ENCODE measurements at places on chromosomes 5 and 9.

GRCh38 chr9:131800366-131800765, 60.5 kb upstream of the RAPGEF1 start:
- no peak for DNase-seq

GRCh38 chr9:16196206-16196605, 643.4 kb downstream of the CCDC171 start:
- no peak for DNase-seq

DNA sequence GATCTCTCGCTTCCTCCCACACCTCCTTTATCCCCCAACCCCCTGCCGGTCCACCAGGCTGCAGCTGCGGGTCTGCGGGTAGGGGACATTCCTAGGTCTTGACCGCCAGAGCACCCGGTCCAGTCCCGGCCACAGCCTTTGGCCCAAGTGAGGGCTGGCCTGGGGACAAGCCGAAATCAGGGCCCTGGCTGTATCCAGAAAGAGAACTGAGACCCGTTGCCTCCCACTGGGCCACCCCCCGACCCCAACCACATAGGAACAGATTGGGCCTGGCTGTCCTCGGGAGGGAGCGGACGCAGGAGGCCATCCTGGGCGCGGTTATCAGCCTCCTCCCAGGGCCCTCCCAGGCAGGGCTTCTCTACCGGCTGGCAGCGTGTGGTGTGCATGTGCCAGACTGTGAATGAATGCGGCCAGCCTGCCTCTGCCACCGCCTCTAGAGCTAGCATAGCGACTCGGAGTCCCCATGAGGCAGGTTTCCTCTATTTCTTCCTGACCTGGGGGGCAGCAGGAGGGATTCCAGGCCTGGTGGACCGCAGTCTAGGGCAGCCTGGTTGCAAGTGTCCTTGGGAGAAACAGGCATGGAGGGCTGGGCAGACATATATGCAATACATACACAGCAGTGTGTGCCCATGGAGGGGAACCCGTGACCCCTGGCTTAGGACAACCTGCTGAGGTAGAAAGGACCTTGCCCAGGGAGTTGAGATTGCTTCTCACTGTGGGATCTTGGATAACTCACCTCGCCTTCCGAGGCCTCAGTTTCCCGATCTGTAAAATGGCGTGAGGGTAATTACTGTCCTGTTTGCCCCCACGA, 1.2 kb downstream of the N4BP3 start:
- DNase-seq = no peak

- no peak for DNase-seq
Measured at GRCh38 chr9:79693750-79694149, 122.0 kb downstream of the TLE4 start.

DNA sequence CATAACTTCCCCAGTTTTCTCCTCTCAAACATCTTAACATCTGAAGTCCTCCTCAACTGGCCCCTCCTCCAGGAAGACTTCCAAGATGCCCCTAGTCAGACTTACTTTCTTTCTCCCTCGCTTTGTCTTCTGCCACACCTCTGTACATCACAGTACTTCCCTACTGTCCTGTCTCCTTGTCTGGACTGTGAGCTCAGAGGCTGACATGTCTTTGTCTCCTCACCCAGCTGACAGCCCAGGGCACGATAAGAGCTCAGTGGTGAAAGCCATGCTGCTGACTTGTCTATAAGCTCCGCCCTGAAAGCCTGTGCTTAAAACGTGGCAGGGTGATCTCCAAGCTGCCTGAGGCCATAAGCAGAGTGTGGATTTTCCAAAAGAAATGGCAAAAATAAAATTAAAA, 33.0 kb upstream of the SLC25A51 start:
- no peak for DNase-seq

GRCh38 chr9:125603478-125604021, 103.5 kb downstream of the MAPKAP1 start:
- DNase-seq = no peak

DNA sequence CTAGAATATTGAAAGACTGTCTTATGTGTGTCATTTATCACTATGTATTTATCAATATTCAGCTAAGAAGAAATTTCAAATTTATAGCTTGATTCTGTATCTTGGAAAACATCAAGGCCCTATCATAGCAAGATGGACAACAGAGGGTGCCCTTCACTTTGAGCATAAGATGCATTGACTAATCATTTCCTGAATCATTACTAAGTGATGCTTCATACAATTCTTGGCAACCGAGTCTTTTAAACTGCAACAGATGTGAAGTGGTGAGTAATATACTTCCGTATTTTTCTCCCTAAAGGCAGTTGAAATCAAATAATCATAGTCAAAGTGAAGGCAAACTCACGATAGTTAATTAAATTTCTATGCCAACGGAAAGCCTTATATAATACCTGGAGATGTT, 318.6 kb upstream of the RGMB start:
- no peak for DNase-seq

DNA sequence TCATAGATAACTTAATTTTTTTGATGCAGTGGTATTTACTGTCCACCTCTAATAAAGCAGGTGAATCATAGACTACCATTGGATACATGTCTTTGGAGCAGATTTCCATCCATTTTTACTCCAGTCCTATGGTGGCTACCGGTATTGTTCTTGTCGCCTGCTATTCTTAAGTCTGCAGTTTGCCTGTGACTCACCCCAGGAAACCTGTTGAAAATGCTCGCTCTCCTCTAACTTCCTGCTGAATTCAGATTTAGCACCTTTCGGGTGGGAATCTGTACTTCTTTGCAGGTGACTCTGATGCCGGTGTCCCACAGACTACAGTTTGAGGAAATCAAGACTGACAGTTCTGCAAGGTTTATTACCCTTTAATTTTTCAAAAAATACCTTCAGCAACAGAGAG, 58.8 kb upstream of the DHFR start:
- no peak for DNase-seq

DNA sequence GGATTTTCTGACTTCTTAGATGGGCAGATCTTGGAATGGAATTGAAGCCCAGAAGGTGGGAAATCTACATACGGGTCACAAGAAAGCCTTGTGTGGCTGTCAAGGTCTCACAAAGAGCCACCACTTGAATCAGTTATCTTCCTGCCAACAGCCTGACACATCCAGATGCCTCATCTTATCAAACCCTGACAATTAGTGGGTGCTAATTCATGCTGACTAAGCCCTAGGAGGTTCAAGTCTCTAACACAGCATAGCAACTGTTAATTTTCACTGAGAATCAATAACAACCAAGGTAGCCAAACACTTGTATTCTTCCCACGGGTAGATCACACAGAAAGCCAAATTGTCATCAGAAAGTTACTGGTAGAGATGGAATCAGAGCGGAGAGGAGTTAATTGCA, 222.2 kb downstream of the TMEM167A start:
- DNase-seq = no peak

- no peak for DNase-seq
Measured at GRCh38 chr9:22052376-22052945, 43.4 kb upstream of the CDKN2B start.

- no peak for DNase-seq
Measured at GRCh38 chr5:89849830-89850512, 559.6 kb downstream of the CETN3 start.

GRCh38 chr5:42598311-42598710, 158.3 kb upstream of the CCDC152 start:
- DNase-seq = no peak

DNA sequence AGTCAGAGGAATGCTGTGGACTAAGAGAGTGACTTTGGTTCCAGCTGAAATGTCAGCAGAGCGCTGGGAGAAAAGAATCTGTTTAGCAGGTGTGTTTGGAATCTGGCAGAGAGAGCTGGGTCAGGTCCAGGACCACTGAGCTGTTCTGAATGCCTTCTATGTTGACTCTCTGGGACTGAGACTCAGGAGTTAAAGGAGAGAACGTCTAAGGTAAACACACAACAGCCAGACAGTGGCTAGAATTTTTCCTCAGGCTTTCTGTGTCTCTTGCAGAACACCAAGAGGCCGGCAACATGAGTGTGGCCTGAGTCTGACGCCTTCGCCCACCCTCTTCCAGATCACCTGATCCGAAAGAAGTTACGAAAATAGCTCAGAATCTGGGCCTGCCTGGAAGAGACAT, 107.2 kb upstream of the ZNF462 start:
- DNase-seq = no peak

DNA sequence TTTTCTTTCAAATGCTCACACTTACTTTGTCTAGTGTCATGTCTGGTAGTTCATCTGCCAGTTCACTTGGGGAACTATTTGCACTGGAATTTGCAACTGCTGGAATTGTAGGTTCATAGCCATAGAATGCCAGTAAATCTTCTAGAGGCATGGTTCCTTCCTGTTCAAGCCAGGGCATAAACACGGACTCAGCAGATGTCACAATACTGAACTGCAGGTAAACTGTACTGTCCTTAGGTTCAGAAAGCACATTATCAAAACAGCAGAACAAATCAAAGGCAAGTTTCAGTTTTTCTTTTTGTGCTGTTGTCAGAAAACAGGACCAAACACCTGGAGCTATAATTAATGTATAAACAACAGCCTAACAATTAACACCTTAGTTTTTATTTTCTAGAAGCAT, 13.1 kb downstream of the MIER3 start:
- no peak for DNase-seq

DNA sequence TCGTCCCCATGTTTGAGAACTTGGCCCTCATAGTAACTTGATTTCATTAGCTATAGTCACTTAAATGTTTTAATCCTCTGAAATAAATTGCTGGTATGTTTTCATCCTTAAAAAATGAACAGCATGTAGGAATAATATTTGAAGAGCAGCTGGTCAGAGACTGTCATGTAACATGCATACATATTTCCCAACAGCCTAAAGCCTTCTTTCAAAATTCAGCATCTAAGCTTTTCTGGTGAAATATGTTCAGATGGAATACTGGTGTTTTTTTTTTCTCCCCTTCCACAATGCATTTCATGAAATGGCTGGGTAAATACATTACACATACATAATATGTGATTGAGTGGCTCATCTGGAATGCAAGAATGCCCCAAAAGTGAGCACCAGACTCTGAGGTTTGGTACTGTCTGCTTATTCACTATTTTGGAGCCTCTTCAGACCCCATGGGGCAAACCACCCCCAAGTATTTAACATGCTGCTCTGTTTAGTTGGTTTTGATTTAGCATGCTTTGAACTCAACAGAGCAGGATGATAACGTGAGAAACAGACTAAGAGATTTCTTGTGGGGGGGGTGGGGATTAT, 94.0 kb downstream of the SMARCA2 start:
- no peak for DNase-seq

- no peak for DNase-seq
Measured at GRCh38 chr9:111107141-111107540, 68.9 kb upstream of the LPAR1 start.

DNA sequence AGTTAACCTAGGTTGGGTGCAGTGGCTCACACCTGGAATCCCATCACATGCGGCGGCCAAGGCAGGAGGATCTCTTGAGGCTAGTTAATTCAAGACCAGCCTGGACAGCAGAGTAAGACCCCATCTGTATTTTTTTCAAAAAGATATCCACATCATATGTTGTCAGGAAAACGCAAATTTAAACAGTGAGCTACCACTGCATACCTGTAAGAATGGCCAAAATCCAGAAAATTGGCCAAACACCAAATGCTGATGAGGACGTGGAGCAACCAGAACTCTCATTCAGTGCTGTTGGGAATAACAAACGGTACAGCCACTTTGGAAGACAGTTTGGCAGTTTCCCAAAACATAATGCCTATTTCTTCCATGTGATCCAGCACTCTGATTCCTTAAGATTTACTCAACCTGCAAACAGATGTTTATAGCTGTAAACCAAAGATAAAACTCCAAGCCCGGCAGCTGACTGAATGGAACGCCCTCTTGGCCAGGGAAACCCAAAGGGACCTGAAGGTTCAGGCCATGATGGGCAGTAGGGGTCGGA, 12.4 kb downstream of the CEL start:
- no peak for DNase-seq

DNA sequence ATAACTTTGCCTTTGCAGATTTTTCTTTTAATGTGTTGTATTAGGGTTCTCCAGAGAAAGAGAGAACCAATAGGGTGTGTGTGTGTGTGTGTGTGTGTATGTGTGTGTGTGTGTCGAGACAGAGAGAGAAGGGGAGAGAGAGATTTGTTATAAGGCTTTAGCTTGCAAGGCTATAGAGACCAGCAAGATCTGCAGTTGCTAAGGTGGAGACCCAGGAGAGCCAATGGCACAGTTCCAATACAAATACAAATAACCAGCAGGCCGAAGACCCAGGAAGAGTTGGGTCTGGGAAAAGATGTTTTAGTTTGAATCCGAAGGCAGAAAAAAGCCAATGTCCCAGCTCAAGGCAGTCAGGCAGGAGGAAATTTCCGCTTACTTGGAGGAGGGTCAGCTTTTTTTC, 23.0 kb downstream of the TMOD1 start:
- DNase-seq = no peak

DNA sequence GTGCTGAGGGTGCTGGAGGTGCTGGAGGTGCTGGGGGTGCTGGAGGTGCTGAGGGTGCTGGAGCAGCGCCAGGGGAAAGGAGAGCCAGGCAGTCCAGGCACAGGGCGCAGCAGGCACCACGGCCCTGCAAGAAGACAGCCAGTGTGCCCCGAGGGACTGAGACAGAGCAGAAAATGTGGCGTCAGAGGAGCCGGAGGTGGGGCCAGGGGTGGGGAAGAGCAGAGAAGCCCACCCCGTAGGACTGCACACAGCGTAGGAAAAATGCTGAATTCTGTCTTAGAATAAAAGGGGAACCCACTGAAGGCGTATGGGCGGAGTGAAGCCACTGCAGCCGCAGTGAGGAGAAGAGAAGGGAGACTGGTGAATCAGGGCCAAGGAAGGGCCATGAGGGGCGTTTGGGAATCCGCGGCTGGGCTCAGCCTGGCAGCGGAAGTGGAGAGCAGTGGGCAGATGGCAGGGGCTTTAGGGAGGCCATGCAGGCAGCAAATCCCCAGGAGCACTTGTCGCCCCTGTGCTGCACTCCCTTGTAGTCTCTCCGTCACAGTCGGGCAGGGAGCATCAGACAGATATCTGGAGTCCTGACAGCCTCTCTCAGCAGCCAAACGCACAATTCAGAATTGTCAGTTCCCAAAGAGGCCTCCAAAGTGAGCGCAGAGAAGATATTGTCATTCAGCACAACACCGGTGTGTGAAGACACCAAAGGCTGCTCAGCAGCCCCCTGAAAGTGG, 35.9 kb upstream of the LECT2 start:
- DNase-seq = no peak

- DNase-seq = no peak
Measured at GRCh38 chr5:54531546-54531945, 14.0 kb downstream of the SNX18 start.

GRCh38 chr5:22354956-22355355, 498.2 kb downstream of the CDH12 start:
- no peak for DNase-seq

- peak; percentile 37 for DNase-seq
Measured at GRCh38 chr9:114271556-114272510, 51.1 kb upstream of the ORM1 start.

- no peak for DNase-seq
Measured at GRCh38 chr5:129930221-129930620, 26.0 kb downstream of the CHSY3 start.

- peak; percentile 9 for DNase-seq
Measured at GRCh38 chr5:43627028-43627427, 24.0 kb downstream of the NNT start.
